Fibroblast of skin of right biceps (primary cell): ENCODE measurements at places on chromosomes 13 and 19.

- DNase-seq = no peak
Observed at GRCh38 chr13:45811891-45812694, 39.5 kb downstream of the SIAH3 start.

- peak; percentile 40 for DNase-seq
Observed at GRCh38 chr13:99033814-99034213, 56.0 kb upstream of the DOCK9 start.

- peak; percentile 75 for DNase-seq
Observed at GRCh38 chr13:59531571-59532091, 632.1 kb downstream of the DIAPH3 start.

- DNase-seq = peak; percentile 38
Observed at GRCh38 chr13:101611491-101612475, 159.3 kb downstream of the ITGBL1 start.

DNA sequence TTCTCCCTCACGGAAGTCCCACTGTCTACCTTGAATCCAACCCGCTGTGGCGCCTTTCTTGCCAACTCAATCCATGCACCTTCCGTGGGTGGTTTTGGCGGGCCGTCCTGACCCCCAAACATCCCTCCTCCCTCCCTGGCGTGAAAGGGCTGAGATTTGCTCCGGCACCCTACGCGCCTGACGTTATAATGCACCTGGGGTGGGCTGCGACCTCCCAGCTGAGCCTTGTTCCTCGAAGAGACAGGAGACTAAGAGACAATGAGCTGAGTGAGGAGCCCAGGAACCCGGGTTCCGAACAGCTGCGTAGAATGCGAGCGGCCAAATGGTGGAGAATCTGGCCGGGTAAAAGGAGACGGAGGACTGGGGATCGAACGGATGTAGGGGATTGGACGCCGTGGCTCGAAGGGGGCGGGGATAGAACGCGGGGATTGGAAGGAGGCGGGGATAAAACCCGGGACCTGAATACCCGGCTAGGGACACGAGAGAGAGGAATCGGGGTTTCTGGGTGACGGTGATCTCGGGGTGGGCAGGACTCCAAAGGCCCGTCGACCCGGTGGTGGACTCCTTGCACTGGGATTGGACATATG lies at the start of gene CPT1C:
Gene CPT1C, plus strand, starts transcription at position 461 of the 587 bp plus-strand sequence. CDS start 1,137 bp downstream, outside the sequence.
- DNase-seq = peak; percentile 85

- DNase-seq = no peak
Observed at GRCh38 chr19:19451429-19452242, 46.2 kb downstream of the GATAD2A start.

- DNase-seq = peak; percentile 62
Observed at GRCh38 chr13:39616087-39616694, 13.2 kb upstream of the LHFPL6 start.
